Activated T-helper 2 cell treated with anti-CD3 and anti-CD28 coated beads, Interferon-gamma antibody, Interleukin-2, Interleukin-4, amounts not matched to agents 10 μg/mL and 5 μg/mL and 100 μg/mL, durations not matched to agents 14 hours and 24 hours and 36 hours (primary cell): ENCODE measurements at places on chromosomes 6 and 20. TPM values are rescaled to one million over a fixed set of nuclear protein-coding genes. Genes with fewer than 3 reads are reported as not detected.

The WASF1 gene
- total RNA-seq: 2.3 TPM in 2 replicates

- DNase-seq: no peak
Measured at GRCh38 chr20:1825938-1826445, 69.2 kb upstream of the SIRPA start.

DNA sequence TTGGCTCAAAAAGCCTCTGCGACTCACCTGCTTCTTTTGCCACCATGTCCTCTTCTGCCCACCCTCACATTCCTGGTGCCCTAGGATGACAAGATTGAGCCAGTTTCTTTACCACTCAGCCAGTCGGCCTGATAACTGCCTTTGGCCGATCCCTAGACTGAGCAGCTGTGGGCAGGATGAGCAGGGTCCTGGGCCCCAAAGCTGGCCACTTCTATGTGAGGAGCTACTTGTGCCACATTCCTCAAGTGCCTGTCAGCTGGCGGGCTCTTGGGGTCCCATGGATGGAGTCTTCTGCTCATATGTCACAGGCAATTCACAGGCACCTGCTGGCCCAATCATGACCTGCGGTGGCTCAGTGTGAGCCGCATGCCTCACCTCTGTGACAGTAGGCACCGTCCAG is 16.5 kb downstream of the DYNLRB1 start:
- no peak for DNase-seq

- DNase-seq: no peak
Measured at GRCh38 chr20:37389241-37389747, 43.4 kb downstream of the SRC start.

GRCh38 chr6:81486234-81486633 is 266.2 kb downstream of the TENT5A start:
- DNase-seq: no peak

GRCh38 chr20:60249436-60249835 is 291.2 kb downstream of the CDH26 start:
- DNase-seq: no peak

GRCh38 chr6:139653111-139653510 is 278.7 kb upstream of the CITED2 start:
- DNase-seq: no peak

The TMEM30A gene
- total RNA-seq: 52.7 and 61.6 TPM in 2 replicates

The EPHA7 gene
- not detected in 2 replicates for total RNA-seq

- DNase-seq: no peak
Measured at GRCh38 chr6:35044145-35044745, 96.9 kb downstream of the TCP11 start.

DNA sequence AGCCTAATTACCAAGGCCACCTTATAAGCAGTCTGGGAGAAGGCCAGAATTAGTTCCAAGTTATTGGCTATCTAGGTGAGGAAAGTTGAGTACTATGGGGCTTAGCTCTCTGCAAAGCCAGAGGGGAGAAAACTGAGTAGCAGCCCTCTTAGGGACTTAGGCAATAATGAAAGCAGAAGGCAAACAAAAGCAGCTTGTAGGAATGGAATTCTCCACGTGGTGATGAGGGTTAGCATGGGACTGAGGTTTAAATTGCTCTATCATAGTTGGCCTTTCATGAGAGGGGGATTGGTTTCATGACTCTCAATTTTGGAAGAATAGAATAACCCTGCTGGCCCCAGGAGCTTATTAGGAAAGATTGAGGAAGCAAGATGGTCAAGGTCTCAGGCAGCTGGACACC is 7.0 kb upstream of the UBE2J1 start:
- no peak for DNase-seq

DNA sequence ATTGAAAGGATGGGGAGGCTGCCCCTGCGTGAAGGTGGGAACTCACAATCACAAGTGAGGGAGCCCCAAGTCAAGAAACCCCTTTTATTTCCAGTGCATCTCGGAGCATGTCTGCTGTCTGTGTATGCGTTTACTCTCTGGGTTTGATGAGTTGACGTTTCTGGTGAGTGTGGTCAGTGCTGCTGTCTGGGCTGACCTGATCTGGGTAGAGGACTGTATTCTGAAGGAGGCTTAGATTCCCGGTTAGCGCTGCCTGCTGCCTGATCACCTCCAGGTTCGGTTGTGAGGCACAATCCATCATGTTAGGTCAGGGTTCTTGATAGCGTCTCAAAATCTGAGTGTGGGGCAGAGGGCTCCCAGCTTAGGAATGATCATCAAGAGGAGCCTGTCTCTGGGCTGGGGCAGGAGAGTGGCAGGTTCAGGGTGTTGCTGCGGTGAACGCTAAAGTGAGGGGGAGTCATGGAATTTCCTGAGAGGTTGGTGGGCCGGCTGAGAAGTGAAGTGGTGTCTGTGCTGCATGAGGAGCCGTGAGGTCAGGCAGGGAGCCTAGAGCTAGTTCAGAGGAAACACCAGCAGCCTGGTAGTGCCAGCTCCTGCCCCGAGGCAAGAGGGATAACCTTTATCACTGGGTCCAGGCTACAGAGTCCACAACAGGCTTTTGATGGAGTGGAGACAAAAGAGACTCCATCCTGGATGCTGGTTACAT is 225.3 kb upstream of the CST7 start:
- DNase-seq: no peak

The CRISP2 gene
- total RNA-seq: not detected in 2 replicates

The SIM1 gene
- total RNA-seq: 0.02 TPM in 1 of 2 replicates, not detected in the other

The SEL1L2 gene
- not detected in 2 replicates for total RNA-seq
